ENCODE measurements at places on chromosomes 5 and 9.

GRCh38 chr5:179870403-179870903 lies 11.8 kb upstream of the MRNIP start:
- no peak for DNase-seq

GRCh38 chr5:62969409-62970120 lies 390.9 kb downstream of the LRRC70 start:
- DNase-seq, result no peak

DNA sequence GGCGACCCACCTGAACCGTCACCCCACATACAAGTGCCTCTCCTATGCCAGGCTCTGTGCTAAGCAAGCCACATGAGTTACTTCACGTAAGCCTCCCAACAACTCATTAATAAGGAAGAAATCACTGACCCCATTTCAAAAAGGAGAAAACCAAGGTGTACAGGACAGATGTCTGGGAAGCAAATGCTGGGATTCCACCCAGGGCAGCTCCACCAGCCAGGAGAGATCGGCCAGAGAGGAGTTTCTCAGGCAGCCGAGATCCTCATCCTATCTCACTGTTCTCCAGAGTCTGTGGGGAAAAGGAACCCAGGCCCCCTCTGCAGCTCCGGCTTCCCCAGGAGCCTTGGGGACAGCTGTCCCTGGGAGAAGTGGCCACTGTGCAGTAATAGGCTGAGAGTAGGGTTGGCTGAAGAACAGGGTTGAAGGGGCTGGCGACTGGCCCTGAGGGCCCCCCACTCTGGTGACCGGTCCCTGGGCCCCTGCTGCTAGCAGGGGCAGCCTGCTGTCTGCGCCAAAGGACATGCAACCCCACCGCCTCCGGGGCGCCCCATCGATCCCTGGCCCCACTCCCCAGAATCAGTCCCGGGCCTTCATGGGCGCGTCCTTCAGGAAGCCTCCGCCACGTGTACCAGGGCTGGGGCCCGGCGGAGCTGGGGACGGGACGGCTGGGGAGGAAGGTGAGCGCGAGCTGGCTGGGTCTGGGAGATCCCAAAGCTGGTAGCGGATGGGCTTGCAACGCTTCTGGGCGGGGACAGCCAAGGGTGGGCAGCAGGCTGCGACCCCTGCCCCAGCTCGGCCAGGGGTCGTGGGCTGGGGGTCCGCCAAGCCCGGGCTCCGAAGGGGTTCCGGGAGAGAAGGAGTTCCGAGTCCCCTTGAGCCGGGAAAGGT lies 44.1 kb upstream of the STXBP1 start:
- DNase-seq, result no peak

DNA sequence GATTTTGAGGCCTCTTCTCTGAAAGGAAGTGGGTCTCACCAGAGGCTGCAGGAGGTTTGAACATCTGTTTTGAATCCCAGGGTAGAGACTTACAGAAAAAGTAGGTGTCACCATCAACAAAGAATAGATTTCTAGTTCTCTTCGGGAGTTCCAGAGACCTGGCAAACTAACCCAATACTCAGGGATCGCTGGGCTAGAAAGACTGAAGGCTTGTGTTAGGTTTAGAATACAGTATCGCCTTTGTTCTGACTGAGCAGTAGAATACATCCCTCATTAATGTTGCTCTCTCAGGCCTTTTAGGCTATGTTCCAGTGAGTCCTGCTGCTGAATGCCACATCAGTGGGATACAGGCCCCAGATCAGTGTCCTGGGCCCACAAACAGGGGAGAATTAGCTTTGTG lies 27.2 kb downstream of the RUSC2 start:
- DNase-seq, result no peak

DNA sequence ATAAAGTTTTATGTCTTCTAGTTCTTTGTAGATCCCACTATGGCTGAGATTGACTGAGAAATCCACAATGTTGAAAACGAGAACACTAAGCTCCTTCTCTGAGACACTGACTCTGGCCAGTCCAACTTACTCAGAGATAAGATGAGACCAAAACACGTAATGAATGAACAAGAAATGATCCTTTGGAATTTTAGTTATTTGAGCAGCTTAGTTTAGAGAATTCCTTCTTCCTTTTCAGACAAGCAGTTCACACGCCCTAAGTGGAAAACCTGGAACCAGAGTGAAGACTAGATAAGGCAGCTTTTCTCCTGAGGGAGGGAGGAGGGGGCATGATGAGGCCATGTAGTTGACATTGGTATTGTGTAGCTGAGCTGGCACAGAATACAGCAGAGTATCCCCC lies 139.6 kb downstream of the GABRB2 start:
- no peak for DNase-seq

- no peak for DNase-seq
These were observed 5.8 kb upstream of the LNPEP start for GRCh38 chr5:96930058-96930457.

- no peak for DNase-seq
These were observed 75.7 kb downstream of the PTCH1 start for GRCh38 chr9:95441081-95441480.

All from NCI-H2227 treated with DMSO at 0.1 percent for 48 hours (cell line).